ENCODE measurements at places on chromosomes 11 and 22. TPM values are rescaled to one million over a fixed set of nuclear protein-coding genes. Genes with fewer than 3 reads are reported as not detected.

DNA sequence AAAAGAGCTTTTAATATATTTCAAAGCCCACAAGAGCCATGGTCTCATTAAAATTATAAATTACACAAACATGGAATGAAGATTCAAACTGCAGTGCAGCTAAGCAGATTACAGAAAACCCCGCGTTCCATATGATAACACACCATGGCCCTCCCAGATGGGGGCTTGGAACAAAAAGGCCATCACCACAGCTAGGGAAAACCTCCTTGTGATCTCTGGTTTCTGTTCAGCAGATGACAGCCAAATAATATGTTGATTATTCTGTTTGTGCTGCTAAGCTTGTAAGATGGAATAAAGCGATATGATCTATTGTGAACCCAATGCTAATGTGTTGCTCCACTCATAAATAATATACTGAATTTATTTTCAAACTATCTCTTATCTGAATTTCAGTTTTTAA lies 28.5 kb downstream of the IMMP1L start:
- no peak for DNase-seq
- no peaks in the 10 kb centered on the region for H3K4me1 ChIP-seq
- H3K27ac ChIP-seq: no peak overlapping the region
- no peak overlapping the region for H3K4me3 ChIP-seq

GRCh38 chr22:46262449-46263215 lies 511 bp downstream of the PKDREJ start:
- no peak overlapping the region for H3K4me3 ChIP-seq
- DNase-seq: no peak
- peaks cover 5% of the 10 kb centered on the region for H3K4me1 ChIP-seq
- peaks cover 17% of the 10 kb centered on the region for H3K27me3 ChIP-seq
- no peaks in the 10 kb centered on the region for H3K36me3 ChIP-seq

DNA sequence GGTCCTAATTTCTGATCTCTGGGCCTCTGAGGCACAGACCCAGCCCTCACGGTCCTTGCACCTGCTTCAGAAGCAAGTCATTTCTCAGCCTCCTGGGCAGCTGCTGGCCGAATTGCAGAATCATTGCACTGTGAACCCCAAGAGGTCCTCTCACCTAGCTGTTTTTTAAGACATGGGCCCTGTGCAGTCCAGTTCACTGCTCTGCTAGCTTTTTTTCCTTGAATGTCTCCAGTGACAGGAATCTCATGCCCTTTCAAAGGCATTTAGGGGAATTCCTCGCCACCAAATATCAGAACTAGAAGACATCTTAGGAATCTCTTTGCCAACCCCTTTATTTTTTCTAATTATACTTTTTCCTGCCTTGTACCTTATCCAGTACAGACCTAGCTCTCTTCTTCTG lies 35.6 kb upstream of the TP53I11 start:
- H3K36me3 ChIP-seq: no peaks in the 10 kb centered on the region
- H3K27ac ChIP-seq: no peak overlapping the region
- DNase-seq: no peak
- H3K4me3 ChIP-seq: no peak overlapping the region
- H3K27me3 ChIP-seq: no peaks in the 10 kb centered on the region

Gene TSPAN32
- total RNA-seq: 41.5 TPM

Gene SLC35F2
- 6.5 TPM for total RNA-seq

Gene UPK3A
- total RNA-seq: not detected

Measured in CD4-positive, alpha-beta memory T cell (primary cell).